ENCODE measurements at places on chromosomes 11 and 22. TPM values are rescaled to one million over a fixed set of nuclear protein-coding genes. Genes with fewer than 3 reads are reported as not detected.

DNA sequence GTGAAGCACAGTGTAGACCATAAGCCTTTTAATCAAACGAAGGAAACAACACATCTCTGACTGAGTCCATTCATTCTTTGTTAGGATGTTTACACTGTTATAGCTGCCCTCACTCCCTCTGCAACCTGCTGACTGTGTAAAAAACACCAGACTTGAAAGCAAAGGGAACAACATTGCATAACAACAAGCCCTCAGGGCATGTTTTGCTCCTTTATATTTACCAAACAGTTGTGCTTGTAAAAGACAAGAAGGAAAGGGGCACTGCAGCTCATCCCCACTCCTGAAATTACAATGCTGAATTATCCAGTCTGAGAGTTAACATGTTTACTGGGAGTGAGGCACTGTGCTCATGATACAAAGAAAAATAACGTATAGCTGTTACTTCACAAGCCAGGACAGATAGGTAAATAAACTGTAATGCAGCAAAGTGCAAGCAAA lies 46.4 kb downstream of the RAB30 start:
- no peak overlapping the region for H3K27ac ChIP-seq
- H3K4me3 ChIP-seq: no peak overlapping the region
- DNase-seq: no peak
- H3K4me1 ChIP-seq: no peaks in the 10 kb centered on the region
- H3K27me3 ChIP-seq: no peaks in the 10 kb centered on the region

DNA sequence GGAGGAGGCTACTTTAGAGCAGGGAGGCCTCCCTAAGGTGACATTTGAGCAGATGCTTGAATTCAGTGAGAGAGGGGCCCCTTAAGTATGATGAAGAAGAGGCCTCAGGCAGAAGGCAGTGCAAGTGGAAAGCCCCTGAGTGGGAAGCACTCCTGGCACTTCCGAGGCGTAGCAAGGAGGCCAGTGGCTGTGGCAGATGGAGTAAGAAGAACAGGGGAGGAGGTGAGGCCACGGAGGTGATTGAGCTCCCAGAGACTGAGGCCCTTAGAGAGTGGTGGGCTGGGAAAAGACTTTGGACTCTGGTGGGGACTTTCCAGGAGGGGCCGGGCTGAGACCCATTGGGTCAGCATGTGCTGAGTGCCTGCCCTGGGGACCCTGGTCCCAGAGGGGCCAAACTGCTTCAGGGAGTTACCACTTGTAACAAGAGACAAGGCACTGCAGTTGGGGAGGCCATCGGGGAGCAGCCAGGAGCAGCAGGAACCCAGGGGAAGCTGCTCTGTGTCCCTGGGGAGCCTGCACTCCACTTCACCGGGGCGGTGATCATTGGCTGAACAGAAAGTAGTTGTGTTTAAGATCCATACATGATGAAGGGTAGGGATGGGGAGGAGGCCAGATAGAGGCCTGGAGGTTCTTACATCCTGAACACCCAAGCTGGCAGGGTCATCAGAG lies 2.5 kb upstream of the CENPM start:
- H3K27me3 ChIP-seq: no peaks in the 10 kb centered on the region
- H3K27ac ChIP-seq: no peak overlapping the region
- H3K4me1 ChIP-seq: peaks cover 5% of the 10 kb centered on the region
- no peak overlapping the region for H3K4me3 ChIP-seq

Gene FGF3
- total RNA-seq: not detected

Gene SH3BP1
- total RNA-seq: 10.9 TPM

Gene ZC3H12C
- 6.5 TPM for total RNA-seq

DNA sequence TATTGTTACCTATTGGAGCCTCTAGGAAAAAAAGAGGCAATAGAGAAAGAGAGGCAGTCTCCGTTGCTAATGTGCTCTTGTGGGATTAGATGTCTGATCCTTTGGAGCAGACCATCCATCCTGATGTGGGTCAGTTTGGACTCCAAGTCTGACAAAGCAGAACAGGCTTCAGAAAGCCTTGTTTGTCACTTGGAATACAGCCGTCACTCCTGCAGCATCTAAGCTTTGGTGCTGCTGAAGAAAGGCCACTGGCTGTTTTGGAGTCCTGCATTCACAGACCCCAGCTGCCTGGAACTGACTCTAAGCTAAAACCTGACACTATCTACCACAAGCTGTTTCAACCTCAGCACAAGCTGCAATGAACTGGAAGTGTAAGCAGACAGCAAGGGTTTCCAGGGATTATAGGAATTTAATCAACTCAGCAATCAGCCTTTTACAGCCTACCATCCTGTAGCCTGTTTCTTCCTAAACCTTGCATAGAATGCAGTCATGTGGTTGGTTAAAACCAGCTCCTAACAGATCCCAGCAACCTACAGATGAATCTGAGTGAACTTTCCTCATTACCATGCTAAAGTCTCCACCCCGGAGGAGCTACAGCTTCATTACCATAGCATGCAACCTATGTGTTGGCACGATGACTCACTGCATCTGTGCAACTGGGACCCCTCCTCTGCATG lies 3.7 kb upstream of the PLAAT4 start:
- H3K36me3 ChIP-seq: no peaks in the 10 kb centered on the region
- no peaks in the 10 kb centered on the region for H3K27me3 ChIP-seq
- no peak overlapping the region for H3K27ac ChIP-seq
- H3K4me3 ChIP-seq: no peak overlapping the region

DNA sequence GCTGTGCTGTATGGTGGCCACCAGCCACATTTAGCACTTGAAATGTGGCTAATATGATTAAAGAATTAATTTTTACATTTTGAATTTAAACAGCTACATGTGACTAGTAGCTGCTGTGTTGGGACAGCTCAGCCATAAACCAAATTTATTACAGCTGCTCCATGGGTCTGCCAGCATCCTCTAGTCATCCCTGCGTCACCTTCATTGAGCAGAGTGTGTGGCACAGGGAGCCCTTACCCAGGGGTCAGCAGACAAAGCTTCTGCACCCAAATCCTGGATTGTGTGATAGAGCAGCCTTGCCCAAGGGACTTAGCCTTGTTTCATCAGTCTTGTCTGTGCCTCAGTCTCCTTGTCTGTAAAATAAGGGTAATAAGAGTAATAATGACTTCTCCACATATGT lies 19.4 kb upstream of the ACCSL start:
- H3K4me3 ChIP-seq: no peak overlapping the region
- H3K36me3 ChIP-seq: no peaks in the 10 kb centered on the region
- H3K27me3 ChIP-seq: no peaks in the 10 kb centered on the region
- no peaks in the 10 kb centered on the region for H3K4me1 ChIP-seq
- H3K27ac ChIP-seq: no peak overlapping the region

GRCh38 chr11:31509051-31509428 lies 382 bp downstream of the IMMP1L start:
- H3K4me3 ChIP-seq: peak overlapping the region; percentile 63
- H3K4me1 ChIP-seq: peaks cover 5% of the 10 kb centered on the region
- peak overlapping the region; percentile 76 for H3K27ac ChIP-seq
- no peaks in the 10 kb centered on the region for H3K27me3 ChIP-seq
- no peaks in the 10 kb centered on the region for H3K36me3 ChIP-seq

Gene C11orf86
- total RNA-seq: not detected

DNA sequence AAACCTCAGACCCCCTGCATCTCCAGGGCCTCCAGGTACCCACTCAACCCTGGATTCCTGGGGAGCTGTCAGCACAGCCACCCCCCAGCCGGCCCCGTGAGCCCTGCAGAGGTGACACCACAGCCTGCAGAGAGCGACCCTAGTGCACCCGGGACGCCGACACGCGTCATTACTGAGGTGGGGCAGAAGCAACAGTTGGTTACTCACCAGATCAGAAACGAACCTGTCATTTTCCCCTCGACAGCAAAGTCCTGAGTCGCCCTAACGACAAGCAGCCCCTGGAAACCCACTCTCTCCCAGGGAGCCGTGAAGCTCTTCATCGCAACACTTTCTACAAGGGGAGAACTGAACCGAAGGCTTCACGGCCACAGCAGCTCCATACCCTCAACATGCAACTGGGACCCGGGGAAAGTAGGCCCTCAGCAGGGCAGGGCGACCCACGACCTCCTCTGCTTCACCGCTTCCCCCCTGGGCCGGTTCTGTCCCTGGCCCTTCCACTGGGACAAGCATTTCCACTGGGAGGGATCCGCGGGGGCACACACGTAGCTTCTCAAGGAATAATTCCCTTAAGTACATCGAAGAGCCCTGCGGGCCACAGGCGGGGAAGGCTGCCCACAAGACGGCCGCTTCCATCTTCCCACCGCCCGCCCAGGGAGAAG lies 1.6 kb downstream of the BRD1 start:
- peaks cover 7% of the 10 kb centered on the region for H3K36me3 ChIP-seq
- H3K27ac ChIP-seq: peak overlapping the region; percentile 84

Gene OR51I2
- total RNA-seq: not detected

GRCh38 chr11:126391970-126392632 lies 36.6 kb downstream of the ST3GAL4 start:
- H3K4me3 ChIP-seq: no peak overlapping the region
- H3K27ac ChIP-seq: no peak overlapping the region
- H3K27me3 ChIP-seq: no peaks in the 10 kb centered on the region
- H3K36me3 ChIP-seq: no peaks in the 10 kb centered on the region
- no peaks in the 10 kb centered on the region for H3K4me1 ChIP-seq

DNA sequence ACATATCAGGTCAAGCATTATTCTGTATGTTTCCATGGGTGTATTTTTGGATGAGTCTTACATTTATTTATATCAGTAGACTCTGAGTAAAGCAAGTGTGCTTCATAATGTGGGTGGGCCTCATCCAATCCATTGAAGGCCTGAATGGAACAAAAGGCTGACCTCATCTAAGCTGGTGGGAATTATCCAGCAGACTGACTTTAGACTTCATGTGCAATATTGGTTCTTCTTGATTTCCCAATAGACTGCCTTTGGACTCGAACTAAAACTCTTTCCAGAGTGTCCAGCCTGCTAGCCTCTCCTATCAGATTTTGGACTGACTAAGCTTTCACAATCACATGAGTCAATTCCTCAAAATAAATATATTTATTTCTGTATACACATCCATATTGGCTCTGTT lies 116.2 kb downstream of the KIF18A start:
- no peaks in the 10 kb centered on the region for H3K27me3 ChIP-seq
- H3K4me1 ChIP-seq: no peaks in the 10 kb centered on the region
- no peaks in the 10 kb centered on the region for H3K36me3 ChIP-seq
- no peak overlapping the region for H3K4me3 ChIP-seq

GRCh38 chr11:26329206-26329605 lies 2.7 kb upstream of the ANO3 start:
- H3K36me3 ChIP-seq: no peaks in the 10 kb centered on the region
- DNase-seq: no peak
- no peaks in the 10 kb centered on the region for H3K4me1 ChIP-seq
- H3K27ac ChIP-seq: no peak overlapping the region
- no peak overlapping the region for H3K4me3 ChIP-seq

- no peaks in the 10 kb centered on the region for H3K36me3 ChIP-seq
- no peak for DNase-seq
- H3K4me3 ChIP-seq: no peak overlapping the region
- H3K27me3 ChIP-seq: no peaks in the 10 kb centered on the region
- H3K27ac ChIP-seq: no peak overlapping the region
- H3K4me1 ChIP-seq: no peaks in the 10 kb centered on the region
Observed at GRCh38 chr11:130670200-130670599, 221.8 kb downstream of the ADAMTS15 start.

Gene ZP1
- total RNA-seq: 0.80 TPM

GRCh38 chr22:25008666-25009065 lies 56.1 kb downstream of the KIAA1671 start:
- no peaks in the 10 kb centered on the region for H3K4me1 ChIP-seq
- no peak for DNase-seq
- H3K27me3 ChIP-seq: no peaks in the 10 kb centered on the region
- H3K4me3 ChIP-seq: no peak overlapping the region
- no peak overlapping the region for H3K27ac ChIP-seq
- no peaks in the 10 kb centered on the region for H3K36me3 ChIP-seq

DNA sequence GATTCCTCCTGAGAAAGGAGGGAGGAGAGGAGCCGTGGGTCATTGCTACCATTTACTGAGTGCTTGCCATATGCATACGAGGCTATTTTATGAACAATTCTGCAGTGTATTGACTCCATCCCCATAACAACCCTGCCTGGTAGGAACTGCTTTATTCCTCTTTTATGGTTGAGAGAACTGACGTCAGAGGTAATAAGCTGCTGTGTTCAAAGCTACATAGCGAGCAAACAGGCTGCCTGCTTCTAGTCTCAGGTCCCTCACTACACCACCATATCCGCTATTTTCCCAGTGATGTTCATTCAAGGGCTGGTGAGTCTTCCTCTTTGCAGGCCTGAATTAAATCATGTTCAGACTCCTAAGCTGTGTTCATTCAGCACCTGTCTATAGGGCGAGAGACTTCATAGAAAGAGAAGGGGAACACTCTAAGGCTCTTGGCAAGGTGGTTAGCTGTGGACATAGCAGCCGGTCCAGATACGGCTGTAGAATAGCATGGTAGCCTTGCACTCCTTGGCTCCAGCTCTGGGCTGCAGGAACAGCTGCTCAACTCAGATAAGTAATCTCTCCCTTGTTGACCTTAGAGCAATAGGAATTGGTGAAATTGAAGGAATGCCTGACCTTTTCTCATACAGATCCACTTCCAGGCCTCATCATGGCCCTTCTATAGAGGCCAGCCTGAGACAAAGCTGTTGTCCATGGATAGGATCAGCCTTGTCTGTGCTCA lies 82.6 kb downstream of the MICAL2 start:
- no peaks in the 10 kb centered on the region for H3K36me3 ChIP-seq
- no peaks in the 10 kb centered on the region for H3K27me3 ChIP-seq
- no peaks in the 10 kb centered on the region for H3K4me1 ChIP-seq
- no peak for DNase-seq

GRCh38 chr11:26931248-26931631 lies 62.7 kb upstream of the FIBIN start:
- DNase-seq: no peak
- H3K4me1 ChIP-seq: no peaks in the 10 kb centered on the region
- no peak overlapping the region for H3K27ac ChIP-seq
- H3K36me3 ChIP-seq: no peaks in the 10 kb centered on the region
- H3K4me3 ChIP-seq: no peak overlapping the region

DNA sequence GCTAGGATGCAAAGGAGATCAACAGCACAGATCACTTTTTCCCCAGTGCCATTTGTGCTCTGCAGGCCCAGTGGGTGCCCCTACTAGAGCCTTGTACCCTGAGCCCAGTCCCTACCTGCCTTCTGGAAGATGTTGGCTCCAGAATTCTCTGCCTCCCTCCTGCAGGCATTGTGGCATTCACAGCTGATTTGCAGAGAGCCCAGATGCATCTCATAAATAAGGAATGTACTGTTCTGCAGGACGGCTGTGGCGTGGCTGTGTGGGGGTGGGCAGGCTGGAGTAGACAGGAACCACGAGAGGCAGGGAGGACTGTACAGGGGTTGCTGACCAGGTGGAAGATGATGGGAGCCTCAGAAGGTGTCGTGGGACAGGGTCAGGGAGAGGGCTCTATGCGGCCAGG lies 11.2 kb upstream of the MIAT start:
- DNase-seq: no peak
- no peaks in the 10 kb centered on the region for H3K4me1 ChIP-seq

Data from prostate gland (tissue), 2 donors.